Karpas-422 (cell line): ENCODE measurements at places on chromosomes 5 and 9. TPM values are rescaled to one million over a fixed set of nuclear protein-coding genes. Genes with fewer than 3 reads are reported as not detected.

ALDH7A1 gene
- not detected in 2 replicates for total RNA-seq

LPAR1 gene
- total RNA-seq: not detected in 2 replicates

FYB1 gene
- 2.7 and 2.8 TPM in 2 replicates for total RNA-seq

PTPRD gene
- total RNA-seq: 0.32 and 0.63 TPM in 2 replicates

C9orf153 gene
- total RNA-seq: 2.9 TPM in 1 of 2 replicates, not detected in the other

TRUB2 gene
- total RNA-seq: 20.8 and 28.2 TPM in 2 replicates

FRMD3 gene
- total RNA-seq: 1.2 TPM in 1 of 2 replicates, not detected in the other

RLN2 gene
- total RNA-seq: not detected in 2 replicates

NEUROG1 gene
- total RNA-seq: not detected in 2 replicates

IFNE gene
- not detected in 2 replicates for total RNA-seq

DAB2 gene
- total RNA-seq: not detected in 2 replicates

PCDH12 gene
- total RNA-seq: not detected in 2 replicates

PCDHB15 gene
- total RNA-seq: 0.25 TPM in 1 of 2 replicates, not detected in the other

MYORG gene
- 0.45 and 1.7 TPM in 2 replicates for total RNA-seq

RAPGEF1 gene
- total RNA-seq: 6.1 and 9.6 TPM in 2 replicates

C1QTNF3 gene
- total RNA-seq: 12.9 and 20.5 TPM in 2 replicates

ASPN gene
- not detected in 2 replicates for total RNA-seq

GLRA1 gene
- not detected in 2 replicates for total RNA-seq

LRRC26 gene
- not detected in 2 replicates for total RNA-seq

LECT2 gene
- total RNA-seq: not detected in 2 replicates

BARHL1 gene
- not detected in 2 replicates for total RNA-seq

OR2V1 gene
- not detected in 2 replicates for total RNA-seq
